ENCODE measurements at places on chromosomes 1 and 21. TPM values are rescaled to one million over a fixed set of nuclear protein-coding genes. Genes with fewer than 3 reads are reported as not detected.

Gene PRAMEF25
- not detected for total RNA-seq

Gene SPRR3
- not detected for total RNA-seq

Gene RNU1-2
- total RNA-seq = under 0.01 TPM

Gene OR2L3
- total RNA-seq = not detected

Gene KRTAP19-3
- not detected for total RNA-seq

Gene SAMSN1
- total RNA-seq = under 0.01 TPM

Gene S100A7
- total RNA-seq = not detected

Gene SNX7
- total RNA-seq = 78.9 TPM

Gene KRTAP19-8
- total RNA-seq = not detected

Gene SPATA45
- not detected for total RNA-seq

Gene GPR157
- total RNA-seq = 5.4 TPM

Gene OR2T6
- total RNA-seq = not detected

Gene SPRR2E
- total RNA-seq = not detected

Gene UBL4B
- 1.1 TPM for total RNA-seq

Gene KRTAP7-1
- not detected for total RNA-seq

Gene SLC35E2B
- total RNA-seq = 38.4 TPM

Gene LHX8
- total RNA-seq = not detected

Gene TFF2
- total RNA-seq = not detected

Gene LRRC38
- total RNA-seq = not detected

Gene TMEM52
- not detected for total RNA-seq

Gene GBP7
- not detected for total RNA-seq

Gene APOBEC4
- under 0.01 TPM for total RNA-seq

Gene SELE
- not detected for total RNA-seq

Gene KPRP
- not detected for total RNA-seq

Gene FHAD1
- 0.72 TPM for total RNA-seq

Gene H3-3A
- total RNA-seq = 166 TPM

Gene ANKRD34A
- total RNA-seq = 0.59 TPM

Gene LCK
- 0.29 TPM for total RNA-seq

Gene PRRX1
- 307 TPM for total RNA-seq

Gene GPR25
- total RNA-seq = not detected

Gene ZNF648
- total RNA-seq = not detected

Gene AIRE
- not detected for total RNA-seq

Gene FAM72C
- 0.59 TPM for total RNA-seq

Gene VHLL
- not detected for total RNA-seq

Gene DUSP10
- 62.2 TPM for total RNA-seq

Gene C4BPB
- not detected for total RNA-seq

Gene TNFRSF9
- total RNA-seq = under 0.01 TPM

Gene C1orf141
- total RNA-seq = not detected

Gene CD2
- not detected for total RNA-seq

Gene NCF2
- 2.2 TPM for total RNA-seq

Gene LRRC71
- 0.59 TPM for total RNA-seq

Gene NBPF14
- total RNA-seq = 68.4 TPM

Gene C1orf87
- not detected for total RNA-seq

Gene PLA2G2C
- total RNA-seq = not detected

Gene HAO2
- not detected for total RNA-seq

Gene OR2M3
- not detected for total RNA-seq

Gene TMOD4
- not detected for total RNA-seq

Gene KRTAP19-4
- not detected for total RNA-seq

Gene LCE2C
- not detected for total RNA-seq

Gene FCRL6
- total RNA-seq = not detected

Gene LCE2B
- not detected for total RNA-seq

Gene ITLN1
- total RNA-seq = not detected

Gene FCRL2
- not detected for total RNA-seq

Gene TRIM45
- 1.4 TPM for total RNA-seq

Gene BTBD8
- total RNA-seq = 5.8 TPM

Data from osteoblast (primary cell).